ENCODE measurements at places on chromosomes 6 and 20.

- DNase-seq = no peak
Observed at GRCh38 chr20:4544765-4545164, 176.9 kb upstream of the PRND start.

DNA sequence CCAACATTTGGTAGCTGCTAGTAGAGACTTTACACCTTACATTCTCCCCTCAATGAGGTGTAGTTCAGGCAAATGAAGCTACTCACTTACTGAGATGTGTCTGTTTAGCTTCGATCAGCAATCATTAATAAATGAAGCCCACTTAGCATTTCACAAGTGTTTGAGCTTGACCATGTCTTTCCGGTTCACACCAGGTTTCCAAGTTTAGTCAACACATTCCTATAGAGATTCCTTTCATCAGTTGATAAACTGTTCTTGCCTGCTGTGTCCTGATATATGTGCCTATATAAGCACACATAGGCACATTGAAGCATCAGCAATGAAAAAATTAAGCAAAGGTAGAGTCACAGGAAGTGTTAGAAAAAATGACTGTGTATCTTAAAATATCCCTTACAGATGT, 150.0 kb downstream of the BTBD3 start:
- DNase-seq = no peak

- DNase-seq = no peak
Observed at GRCh38 chr20:23305098-23305497, 45.5 kb upstream of the NXT1 start.

- DNase-seq = no peak
Observed at GRCh38 chr6:151313066-151313491, 73.3 kb downstream of the AKAP12 start.

DNA sequence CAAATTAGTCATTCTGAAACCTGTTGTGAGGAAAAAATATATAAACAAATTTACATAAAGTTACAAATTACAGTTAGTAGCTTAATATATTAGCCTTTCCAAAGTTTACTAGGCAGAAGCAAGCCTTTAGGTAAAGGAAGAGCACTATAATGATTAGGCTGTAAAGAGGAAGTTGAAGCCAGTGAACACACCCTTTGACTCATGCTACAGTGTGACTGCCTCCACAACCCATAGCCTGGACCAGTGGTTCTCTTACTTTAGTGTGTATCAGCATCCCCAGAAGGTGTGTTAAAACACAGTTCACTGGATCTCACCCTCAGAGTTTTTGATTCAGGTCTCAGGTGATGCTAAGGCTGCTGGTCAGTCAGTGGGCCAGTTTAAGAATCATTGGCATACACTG, 91.4 kb upstream of the DEFB112 start:
- DNase-seq = no peak

GRCh38 chr6:56682635-56683034, 39.9 kb upstream of the DST start:
- no peak for DNase-seq

DNA sequence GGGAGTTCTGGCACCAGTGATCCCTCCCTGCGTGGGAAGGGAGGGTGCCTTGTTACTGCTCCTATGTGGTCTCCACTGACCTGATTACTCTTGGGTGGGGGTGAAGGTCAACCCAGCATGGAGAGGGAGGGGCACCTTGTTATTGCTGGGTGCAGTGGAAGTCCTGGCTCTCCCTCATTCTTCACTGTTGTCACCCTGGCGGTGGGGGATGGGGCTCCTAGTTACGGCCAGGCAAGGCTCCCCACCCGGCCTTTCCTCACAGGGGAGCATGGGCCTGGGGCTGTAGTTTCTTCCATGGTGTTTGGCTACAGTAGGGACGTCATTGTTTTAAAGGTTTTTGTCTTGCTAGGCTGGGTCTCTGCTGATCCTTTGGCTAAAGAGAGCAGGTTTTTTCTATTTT, 40.8 kb downstream of the PACSIN1 start:
- no peak for DNase-seq

DNA sequence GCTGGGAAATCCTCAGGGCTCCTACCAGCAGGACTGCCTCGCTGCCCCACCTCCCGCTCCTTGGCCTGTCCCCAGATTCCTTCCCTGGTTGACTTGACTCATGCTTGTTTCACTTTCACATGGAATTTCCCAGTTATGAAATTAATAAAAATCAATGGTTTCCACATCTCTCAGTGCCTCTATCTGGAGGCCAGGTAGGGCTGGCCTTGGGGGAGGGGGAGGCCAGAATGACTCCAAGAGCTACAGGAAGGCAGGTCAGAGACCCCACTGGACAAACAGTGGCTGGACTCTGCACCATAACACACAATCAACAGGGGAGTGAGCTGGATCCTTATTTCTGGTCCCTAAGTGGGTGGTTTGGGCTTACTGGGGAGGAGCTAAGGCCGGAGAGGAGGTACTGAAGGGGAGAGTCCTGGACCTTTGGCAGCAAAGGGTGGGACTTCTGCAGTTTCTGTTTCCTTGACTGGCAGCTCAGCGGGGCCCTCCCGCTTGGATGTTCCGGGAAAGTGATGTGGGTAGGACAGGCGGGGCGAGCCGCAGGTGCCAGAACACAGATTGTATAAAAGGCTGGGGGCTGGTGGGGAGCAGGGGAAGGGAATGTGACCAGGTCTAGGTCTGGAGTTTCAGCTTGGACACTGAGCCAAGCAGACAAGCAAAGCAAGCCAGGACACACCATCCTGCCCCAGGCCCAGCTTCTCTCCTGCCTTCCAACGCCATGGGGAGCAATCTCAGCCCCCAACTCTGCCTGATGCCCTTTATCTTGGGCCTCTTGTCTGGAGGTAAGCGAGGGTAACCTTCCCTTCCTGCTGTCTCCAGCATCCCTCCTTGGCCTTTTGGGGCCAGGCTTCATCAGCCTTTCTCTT, at the start of gene CFB:
Gene CFB (plus strand): TSS at position 589 of the 863 bp plus-strand sequence. CDS start 127 bp downstream, at position 716.
- peak; percentile 90 for DNase-seq

DNA sequence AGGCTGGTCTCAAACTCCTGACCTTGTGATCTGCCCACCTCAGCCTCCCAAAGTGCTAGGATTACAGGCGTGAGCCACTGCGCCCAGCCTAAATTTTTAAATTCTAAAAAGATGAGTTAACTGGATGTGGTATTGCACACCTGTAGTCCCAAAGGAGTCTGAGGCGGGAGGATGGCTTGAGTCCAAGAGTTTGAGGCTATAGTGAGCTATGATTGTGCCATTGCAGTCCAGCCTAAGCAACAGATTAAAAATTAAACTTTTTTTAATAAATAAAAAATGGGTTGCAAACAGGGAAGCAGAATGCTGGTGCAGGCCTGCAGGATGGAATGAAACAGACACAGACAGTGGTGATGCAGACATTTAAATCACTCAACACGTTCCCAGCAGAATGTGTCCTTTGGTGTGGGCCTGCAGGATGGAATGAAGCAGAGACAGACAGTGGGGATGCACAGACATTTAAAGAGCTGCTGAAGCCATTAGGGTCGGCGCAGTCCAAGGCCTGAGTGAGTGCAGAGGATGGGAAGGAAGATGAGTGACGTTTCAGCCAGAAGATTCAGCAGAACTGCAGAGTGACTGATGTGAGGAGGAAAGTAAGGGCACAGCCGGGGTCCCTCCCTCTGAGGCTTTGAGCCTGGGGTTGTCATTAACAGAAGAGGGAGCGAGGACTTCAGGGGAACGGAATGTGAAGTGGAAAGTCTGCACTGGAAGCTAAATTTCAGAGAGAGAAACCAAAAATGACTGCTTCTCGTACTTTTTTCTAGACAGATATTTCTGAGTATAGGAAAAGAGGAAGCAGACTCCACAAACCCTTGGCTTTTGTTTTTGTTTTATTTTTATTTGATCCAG, 117.5 kb downstream of the RIN2 start:
- no peak for DNase-seq

GRCh38 chr6:17820055-17820454, 113.3 kb upstream of the NUP153 start:
- no peak for DNase-seq

GRCh38 chr20:53574819-53575218, 18.8 kb downstream of the ZNF217 start:
- DNase-seq = peak; percentile 28

DNA sequence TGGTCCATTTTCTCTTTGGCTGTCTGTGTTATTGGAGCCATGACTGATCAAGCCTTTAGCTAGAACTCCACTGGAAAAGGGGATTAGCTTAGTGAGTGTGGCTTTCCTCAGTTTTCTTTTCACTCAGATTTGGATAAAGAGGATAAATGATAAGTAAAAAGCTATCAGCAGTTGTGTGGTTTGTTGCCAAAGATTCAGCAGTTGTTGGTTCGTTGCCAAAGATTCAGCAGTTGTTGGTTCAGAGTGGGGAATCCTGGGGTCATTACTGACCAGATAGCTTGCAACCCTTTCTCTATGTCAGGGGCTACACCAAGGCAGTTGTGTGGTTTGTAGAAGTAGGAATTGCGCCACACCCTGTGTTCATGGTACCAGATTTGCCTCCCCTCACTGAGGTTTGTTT, 107.7 kb upstream of the SCP2D1 start:
- no peak for DNase-seq

DNA sequence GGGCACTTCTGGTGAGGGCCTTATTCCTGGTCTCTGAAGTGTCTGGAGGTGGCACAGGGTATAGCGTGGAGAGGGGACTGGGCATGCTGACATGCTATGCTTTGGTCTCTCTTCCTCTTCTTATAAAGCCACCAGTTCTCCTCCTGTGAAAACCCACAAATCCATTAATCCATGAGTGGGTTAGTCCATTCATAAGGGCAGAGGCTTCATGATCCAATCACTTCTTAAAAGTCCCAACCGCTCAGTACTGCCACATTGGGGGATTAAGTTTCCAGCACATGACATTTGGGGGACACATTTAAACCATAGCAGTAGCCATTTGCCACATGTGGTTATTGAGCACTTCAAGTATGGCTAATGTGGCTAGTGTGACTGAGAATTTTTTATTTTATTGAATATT, 3.8 kb upstream of the TRIB3 start:
- DNase-seq = no peak

DNA sequence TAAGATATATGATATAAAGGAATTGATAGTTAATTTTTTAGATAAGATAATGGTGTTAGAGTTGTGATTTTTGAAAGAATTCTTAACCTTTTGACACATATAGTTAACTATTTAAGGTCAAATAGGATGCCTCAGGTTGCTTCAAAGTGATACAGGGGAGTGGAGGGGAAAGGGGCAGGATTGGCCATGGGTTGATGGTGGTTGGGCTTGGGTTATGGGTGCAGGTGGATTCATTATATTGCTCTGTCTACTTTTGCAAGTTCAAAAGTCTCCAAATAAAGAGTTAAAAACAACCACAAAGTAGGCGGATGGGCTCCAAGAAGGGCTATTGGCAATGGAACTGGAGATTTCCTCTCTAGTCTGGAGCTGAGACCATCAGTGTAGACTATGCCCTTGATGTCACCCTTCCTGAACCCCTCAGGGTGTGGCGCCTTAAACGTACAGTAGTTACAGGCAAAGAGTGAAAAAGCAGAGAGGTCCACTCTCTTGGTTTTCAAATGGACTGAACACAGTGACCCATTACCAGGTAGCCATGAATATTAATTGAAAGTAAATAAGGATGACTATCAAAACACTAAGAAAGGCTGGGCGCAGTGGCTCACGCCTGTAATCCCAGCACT, 81.2 kb downstream of the PTPN1 start:
- DNase-seq = no peak

GRCh38 chr6:89999945-90000825, 105.9 kb downstream of the GJA10 start:
- DNase-seq = no peak

GRCh38 chr6:10190042-10190441, 224.8 kb downstream of the TFAP2A start:
- DNase-seq = no peak

- DNase-seq = no peak
Observed at GRCh38 chr6:144351379-144352127, 66.4 kb downstream of the UTRN start.

- DNase-seq = no peak
Observed at GRCh38 chr20:59160389-59161115, 3.1 kb upstream of the ZNF831 start.

- DNase-seq = no peak
Observed at GRCh38 chr6:158475344-158476302, 84.3 kb upstream of the TMEM181 start.

DNA sequence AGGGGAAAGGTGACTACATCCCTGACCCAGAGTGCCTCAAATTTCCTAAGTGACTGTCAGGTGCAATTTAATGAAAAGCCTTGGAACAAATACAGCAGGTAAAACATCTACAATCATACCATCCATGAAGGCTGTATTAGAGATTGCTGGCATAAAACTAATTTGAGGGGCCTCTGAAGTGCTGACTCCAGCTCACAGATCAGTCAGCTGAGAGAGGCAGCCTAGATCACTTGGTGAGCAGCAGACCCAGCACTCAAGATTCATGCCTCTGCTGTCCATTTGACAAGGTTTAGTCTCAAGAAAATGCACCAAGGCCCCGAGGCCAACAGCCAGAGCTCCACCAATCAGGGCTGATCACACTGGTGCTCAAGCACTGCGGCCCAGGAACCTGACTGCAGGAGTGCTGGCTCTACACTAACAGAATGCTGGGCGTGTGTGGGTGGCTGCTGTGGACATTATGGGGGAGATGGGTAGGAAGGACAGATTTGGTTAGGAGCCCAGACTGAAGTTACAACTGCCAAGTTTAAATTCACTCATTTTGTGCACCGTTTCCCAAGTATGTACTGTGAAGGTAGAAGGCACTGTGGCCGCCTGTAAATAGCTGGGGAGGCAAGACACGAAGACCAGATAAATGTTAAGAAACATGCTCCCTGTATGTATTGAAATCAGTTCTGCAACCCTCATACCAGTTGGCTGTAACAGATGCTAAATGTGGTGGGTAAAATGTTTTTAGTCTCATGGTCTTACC, 28.2 kb downstream of the SNX5 start:
- DNase-seq = no peak

GRCh38 chr6:558089-558488, 98.8 kb downstream of the HUS1B start:
- no peak for DNase-seq

DNA sequence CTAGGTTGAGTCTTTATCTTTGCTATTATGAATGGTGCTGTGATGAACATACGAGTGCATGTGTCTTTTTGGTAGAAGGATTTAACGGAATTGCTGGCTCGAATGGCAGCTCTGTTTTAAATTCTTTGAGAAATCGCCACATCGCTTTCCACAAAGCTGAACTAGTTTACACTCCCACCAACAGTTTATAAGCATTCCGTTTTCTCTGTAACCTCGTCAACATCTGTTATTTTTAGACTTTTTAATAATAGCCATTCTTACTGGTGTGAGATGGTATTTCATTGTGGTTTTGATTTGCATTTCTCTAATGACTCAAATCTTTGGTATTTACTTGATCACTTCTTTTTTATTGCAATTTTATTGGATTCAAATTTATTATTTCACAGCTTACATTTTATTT, 117.4 kb upstream of the HDGFL1 start:
- DNase-seq = no peak
